Esophagus muscularis mucosa (tissue), 4 donors: ENCODE measurements at places on chromosomes 2 and 18. TPM values are rescaled to one million over a fixed set of nuclear protein-coding genes. Genes with fewer than 3 reads are reported as not detected.

DNA sequence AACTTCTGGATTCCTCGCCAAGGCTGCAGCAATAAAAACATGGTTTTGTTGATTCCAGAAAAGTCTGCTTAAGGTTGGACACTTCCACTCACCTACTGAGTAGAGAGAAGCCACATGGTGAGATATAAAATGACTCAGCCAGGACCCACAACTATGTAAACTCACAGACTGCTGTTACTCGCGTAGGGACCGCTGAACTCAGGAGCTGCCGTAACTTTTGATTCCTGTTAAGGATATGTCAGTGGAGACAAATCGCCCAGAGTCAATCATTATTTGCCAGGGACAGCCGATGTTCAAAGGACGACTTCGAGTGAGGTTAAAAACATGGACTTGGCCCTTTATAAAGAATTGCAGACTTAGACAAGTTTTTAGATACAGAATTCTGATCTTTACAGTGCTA is 25.6 kb downstream of the CYB5A start:
- peaks cover 18% of the 10 kb centered on the region for H3K36me3 ChIP-seq
- H3K27me3 ChIP-seq = no peaks in the 10 kb centered on the region
- no peak for DNase-seq

DNA sequence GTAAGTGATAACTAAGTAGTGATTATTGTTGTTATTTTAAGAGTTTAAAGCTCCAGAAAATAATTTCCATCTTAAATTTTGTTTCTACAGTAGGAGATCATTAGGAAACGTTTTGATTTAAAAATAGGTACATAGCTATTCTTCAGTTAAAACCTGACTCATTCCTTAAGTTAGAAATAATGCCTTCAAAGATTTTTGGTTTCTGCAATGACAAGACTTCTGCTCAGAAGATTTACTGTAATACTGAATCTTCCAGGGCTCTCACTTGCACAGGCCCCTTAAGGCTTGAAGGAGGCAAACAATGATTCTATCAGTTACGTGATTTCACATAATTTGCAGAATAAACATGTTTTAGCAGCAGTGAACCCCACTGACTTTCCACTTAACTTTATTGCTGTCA is 333.7 kb downstream of the RAD51AP2 start:
- no peaks in the 10 kb centered on the region for H3K36me3 ChIP-seq
- H3K27ac ChIP-seq = no peak overlapping the region
- H3K4me1 ChIP-seq = no peaks in the 10 kb centered on the region
- H3K4me3 ChIP-seq = no peak overlapping the region

GRCh38 chr2:9258953-9259399 is 52.4 kb downstream of the ASAP2 start:
- no peaks in the 10 kb centered on the region for H3K27me3 ChIP-seq
- H3K27ac ChIP-seq = peak overlapping the region; percentile 52
- H3K36me3 ChIP-seq = no peaks in the 10 kb centered on the region

GRCh38 chr18:4750393-4751346 is 295.6 kb upstream of the DLGAP1 start:
- H3K27ac ChIP-seq = no peak overlapping the region
- H3K27me3 ChIP-seq = no peaks in the 10 kb centered on the region
- H3K4me3 ChIP-seq = no peak overlapping the region
- DNase-seq = no peak

DNA sequence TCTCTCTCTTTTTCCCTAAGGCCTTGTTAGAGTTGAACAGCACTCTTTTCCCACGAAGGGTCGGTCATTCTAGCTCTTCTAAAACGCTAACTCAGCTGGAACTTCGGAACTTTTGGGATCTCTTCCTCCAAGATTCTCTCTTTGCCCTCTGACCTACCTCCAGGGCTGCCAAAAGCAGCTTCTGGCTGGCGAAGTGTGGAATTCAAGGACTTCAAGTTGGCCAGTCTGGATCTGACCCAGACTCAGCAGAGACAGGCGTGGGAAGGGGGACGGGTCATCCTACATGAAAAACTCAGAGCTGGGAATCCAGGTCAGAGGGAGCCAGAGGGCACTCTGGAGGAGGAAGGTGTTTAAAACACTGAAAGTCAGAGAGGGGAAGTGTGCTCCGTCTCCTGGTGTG is 305.5 kb upstream of the HDAC4 start:
- H3K4me3 ChIP-seq = no peak overlapping the region
- H3K27me3 ChIP-seq = no peaks in the 10 kb centered on the region
- H3K36me3 ChIP-seq = no peaks in the 10 kb centered on the region

GRCh38 chr2:11750422-11750821 is 4.0 kb downstream of the LPIN1 start:
- DNase-seq = no peak
- H3K36me3 ChIP-seq = no peaks in the 10 kb centered on the region
- H3K27me3 ChIP-seq = no peaks in the 10 kb centered on the region
- no peak overlapping the region for H3K4me3 ChIP-seq
- peak overlapping the region; percentile 95 for H3K27ac ChIP-seq
- H3K4me1 ChIP-seq = peaks cover 87% of the 10 kb centered on the region

The ZNF396 gene
- 1.4 TPM for total RNA-seq

The ABCG5 gene
- not detected for total RNA-seq

The TMEM178A gene
- total RNA-seq = 2.2 TPM
